Stimulated activated CD4-positive, alpha-beta T cell treated with anti-CD3 and anti-CD28 coated beads, Interleukin-4, amount 100 ng/mL, for 24 hours (primary cell): ENCODE measurements at places on chromosomes 1 and 21.

DNA sequence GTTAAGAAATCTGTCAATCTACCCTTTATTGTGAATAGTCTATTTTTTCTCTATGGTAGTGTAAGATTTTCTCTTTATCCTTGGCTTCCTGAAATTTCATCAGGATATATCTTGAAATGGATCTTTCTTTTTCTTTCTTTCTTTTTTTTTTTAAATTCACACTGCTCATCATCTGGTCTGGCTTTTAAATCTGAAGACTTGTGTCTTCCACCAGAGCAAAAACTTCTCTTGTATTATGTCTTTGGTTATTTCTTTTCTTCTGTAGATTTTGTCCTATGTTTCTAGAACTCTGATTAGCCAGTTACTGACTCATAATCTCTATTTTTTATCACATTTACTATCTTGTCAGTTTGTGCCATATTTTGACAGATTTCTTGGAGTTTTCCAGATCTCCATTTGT is 133.8 kb upstream of the LMO4 start:
- no peak for DNase-seq

DNA sequence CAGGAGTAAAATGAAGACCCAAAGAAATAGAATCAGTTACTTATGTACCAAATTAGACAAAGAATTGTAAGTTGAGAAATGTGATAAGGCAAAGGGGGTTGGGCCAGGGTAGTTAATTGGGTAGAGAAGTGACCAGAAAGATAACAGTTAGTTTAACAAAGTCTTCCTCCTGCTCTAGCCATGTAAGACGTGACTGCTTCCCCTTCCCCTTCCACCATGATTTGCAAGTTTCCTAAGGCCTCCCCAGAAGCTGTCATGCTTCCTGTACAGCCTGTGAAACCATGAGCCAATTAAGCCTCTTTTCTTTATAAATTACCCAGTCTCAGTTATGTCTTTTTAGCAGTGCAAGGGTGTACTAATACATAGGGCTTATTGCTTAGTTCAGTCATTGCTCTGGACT is 142.0 kb upstream of the PDE4B start:
- DNase-seq, result no peak

- no peak for DNase-seq
Measured at GRCh38 chr21:33293136-33293535, 27.0 kb downstream of the IL10RB start.

DNA sequence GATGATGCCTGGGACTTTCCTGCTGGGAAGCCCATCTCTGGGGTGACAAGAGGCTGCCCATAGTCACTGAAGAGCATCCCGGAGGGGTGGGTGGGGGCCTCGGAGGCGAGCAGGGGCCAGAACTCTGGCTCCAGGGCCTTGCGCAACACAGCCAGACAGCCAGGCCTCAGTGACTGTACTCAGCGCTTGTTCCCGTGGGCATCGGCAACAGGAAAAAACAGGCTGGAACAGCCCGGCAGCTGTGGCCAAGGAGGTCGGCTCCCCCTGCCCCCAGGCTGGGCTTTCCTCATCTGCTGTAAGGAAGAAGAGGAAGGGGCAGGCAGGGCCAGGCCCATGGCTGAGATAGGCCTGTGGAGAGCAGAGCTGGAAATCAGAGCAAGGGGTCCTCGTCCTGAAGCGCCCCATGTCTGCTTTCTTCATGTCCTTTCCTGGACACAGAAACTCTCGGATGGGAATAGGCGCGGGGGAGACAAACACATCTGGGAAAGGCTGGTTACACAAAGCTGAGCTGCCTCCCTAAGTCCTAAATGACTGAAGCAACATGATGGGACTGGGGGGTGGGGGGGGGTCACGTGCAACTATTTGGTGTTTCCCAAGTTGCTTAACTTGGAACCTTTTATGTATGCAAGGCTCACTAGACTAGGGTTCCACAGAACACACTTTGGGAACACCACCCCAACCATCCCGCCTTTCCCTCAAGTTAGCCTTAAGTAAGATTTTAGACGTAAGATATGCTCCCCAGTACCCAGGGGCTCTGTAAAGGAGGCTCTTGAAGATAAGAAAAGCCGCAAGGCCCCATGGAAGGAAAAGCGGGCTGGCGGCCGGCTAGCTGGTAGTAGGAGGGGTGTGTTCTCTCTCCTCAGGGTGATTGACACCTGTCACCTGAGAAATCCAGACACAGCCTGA is 30.7 kb downstream of the HSPG2 start:
- DNase-seq, result no peak

DNA sequence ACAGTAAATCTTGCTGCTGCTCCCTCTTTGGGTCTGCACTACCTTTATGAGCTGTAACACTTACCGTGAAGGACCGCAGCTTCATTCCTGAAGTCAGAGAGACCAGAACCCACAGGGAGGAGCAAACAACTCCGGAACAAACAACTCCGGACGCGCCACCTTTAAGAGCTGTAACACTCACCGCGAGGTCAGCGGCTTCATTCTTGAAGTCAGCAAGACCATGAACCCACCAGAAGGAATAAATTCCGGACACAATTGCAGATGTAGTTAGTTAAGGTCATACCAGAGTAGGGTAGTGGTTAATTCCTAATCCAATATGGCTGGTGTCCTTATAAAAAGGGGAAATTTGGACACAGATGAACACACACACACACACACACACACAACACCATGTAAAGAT is 37.7 kb downstream of the VTCN1 start:
- no peak for DNase-seq

DNA sequence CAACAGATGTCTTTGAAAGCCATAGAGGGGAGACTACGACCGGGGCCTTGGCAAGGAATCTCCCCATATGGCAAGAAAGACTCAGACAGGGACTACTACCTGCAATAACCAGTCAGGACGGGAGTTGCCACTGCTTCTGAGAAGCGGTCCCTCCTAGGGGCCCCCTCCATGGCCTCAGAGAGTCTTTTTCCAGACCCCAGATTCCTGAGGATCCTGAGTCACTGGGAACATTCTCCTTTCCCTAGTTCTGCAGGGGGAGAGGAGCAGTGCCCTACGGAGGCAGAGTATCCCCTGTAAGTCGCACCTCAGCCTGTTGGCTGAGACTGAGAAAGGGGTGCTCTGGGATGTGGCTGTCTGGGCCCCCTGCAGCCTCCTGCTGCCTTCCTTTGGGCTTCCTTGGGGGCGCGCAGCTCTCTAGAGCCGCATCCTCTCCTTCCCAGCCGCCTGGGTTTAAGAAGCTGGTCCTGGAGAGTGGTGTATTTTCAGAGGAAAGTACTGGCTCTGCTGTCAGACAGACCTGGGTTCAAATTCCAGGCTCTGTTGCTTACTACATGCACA is 7.8 kb downstream of the GLIS1 start:
- DNase-seq, result no peak

- no peak for DNase-seq
Measured at GRCh38 chr1:204286315-204286714, 72.5 kb upstream of the GOLT1A start.

GRCh38 chr1:95233319-95233736 is 682 bp upstream of the RWDD3 start:
- no peak for DNase-seq

GRCh38 chr1:102498929-102499328 is 502.2 kb upstream of the OLFM3 start:
- DNase-seq, result no peak

DNA sequence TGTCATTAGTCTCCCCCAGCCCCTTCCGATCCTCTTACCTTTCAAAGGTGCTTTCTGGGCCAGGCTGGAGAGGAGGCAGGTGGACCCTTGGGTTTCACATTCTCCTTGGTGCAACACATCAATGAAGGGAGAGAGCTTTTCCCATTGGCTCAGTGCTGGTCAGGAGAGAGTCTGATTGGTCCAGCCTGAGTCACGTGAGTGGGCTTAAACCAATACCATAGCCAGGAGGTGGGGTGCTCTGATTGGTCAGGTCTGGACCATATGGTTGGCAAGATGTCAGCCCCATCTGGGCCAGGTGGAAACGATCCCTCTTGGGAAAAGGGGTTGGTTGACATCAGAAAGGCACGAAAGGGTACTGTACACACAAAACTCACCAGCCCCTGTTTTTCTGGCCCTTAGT is 44.8 kb upstream of the ABCG1 start:
- no peak for DNase-seq

DNA sequence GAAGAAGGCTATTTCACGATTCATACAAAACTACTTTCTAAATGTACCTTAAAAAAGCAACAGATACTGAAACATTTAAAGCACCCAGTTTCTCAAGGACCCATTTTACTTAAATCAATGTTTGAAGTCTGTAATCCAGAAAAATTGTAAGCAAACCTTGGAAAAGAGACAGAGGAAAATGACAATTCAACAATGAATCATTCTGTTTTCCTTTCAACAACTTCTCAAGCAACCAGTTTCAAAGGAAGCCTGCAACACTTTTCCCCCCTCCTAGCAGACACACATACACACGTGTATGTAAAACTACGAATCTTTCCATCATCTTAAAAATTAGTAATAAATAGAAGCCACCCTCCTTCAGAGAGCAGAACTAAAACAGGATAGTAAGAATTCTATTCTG is 1.2 kb downstream of the RERE start:
- no peak for DNase-seq

- DNase-seq, result no peak
Measured at GRCh38 chr1:209667708-209668107, 7.5 kb upstream of the G0S2 start.
